Hepatic stellate cell (primary cell): ENCODE measurements at places on chromosomes 1 and 21.

DNA sequence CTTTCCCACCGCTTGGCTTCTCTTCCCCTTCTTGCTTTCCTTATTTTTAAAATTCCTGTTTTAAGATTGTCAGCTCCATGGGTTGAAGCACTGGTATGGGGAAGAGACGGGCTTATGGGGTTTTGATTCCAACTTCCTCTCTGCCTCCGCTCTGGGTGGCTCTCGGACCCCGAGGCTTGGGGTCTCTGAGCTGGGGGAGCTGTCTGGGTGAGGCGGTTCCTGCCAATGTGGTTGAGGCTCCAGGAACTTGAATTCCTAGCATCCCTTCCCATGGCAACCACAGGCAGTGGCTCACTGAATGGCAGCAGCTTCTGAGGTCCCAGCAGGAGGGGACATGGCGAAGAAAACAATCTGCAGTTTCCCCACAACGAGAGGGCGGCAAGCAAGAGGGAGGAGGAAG, 83.1 kb upstream of the C1orf174 start:
- no peak for DNase-seq

- DNase-seq: no peak
Measured at GRCh38 chr1:68165665-68166064, 66.7 kb downstream of the WLS start.

GRCh38 chr1:198867182-198867581, 228.3 kb downstream of the PTPRC start:
- DNase-seq: no peak

- DNase-seq: no peak
Measured at GRCh38 chr1:48693674-48694320, 82.9 kb downstream of the BEND5 start.

DNA sequence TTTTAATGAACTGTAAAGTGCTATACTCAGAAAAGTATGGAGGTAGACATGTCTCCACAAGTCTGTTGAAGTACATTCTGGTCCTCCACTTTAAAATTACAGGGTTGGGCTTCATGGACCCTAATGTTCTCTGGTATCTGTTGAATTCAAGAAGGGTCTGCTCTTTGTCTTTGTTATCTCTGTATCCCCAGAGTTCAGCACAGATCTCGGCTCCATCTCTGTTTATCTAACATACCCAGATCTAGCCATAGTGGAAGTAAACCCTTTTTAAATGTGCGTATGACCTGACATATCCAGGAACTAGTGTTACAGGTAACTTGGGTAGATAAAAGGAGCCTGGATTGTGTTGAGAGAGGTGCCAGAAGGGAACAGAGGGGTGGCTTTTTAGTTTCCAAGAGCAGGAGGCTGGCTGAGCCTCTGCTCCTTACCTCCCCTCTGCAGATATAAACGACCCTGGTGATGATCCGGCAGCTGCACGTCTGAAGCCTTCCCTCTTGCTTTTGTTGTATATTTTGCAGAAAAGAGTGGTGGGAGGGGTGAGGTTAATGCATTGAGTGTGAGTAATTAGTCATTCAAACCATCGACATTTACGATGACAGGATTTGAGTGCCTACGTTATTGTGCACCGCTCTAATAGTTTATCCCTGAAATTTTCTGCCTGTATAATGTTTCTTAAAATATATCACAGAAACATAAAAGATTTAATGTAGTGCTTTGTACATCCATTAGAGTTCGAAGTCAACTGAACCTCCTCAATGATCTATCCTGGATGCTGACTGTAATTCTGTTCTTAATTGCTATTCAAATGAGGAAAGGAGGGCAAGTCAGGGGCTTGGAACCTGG, 30.8 kb downstream of the ELAVL4 start:
- DNase-seq: no peak

- DNase-seq: peak; percentile 28
Measured at GRCh38 chr1:153490272-153491051, 30.0 kb upstream of the S100A7 start.

DNA sequence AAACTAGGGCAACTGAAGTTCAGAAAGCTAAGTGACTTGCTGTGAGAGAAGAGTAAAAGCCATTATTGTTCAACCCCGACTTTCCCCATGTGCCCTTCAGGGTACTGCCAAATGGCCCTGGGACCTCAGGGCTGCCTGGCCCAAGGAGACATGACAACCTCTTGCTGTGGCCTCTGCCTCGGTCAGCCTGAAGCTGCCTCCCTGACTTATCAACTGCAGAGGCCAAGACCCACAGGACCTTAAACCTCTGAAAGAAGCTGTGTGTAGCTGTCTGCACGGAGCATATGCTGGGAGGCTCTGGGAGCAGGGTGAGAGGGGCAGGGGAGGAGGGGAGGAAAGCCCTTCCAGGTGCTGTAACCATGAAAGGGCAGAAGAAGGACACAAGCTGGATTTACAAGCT, 35.9 kb downstream of the HMGB4 start:
- no peak for DNase-seq

DNA sequence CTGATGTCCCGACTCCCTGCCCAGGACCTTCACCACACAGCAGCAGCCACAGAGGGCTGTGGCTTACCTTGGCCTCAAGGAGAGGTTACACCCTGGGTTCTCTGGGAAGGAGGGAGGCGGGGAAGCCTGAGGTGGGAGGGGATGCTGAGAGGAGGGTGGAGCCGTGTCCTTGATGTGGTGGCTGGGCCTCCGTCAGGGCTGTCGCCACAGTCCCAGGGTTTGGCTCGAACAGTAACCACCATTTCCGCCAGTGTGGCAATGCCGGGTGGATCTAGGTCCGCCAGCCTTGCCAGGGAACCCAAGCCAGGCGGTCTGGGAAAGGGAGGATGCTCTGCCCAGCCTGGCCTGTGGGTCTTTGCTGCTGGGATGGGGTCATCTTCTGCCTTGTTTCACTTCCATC, 18.4 kb upstream of the CDCA8 start:
- DNase-seq: no peak

- DNase-seq: no peak
Measured at GRCh38 chr1:5967351-5968160, 24.7 kb downstream of the NPHP4 start.

DNA sequence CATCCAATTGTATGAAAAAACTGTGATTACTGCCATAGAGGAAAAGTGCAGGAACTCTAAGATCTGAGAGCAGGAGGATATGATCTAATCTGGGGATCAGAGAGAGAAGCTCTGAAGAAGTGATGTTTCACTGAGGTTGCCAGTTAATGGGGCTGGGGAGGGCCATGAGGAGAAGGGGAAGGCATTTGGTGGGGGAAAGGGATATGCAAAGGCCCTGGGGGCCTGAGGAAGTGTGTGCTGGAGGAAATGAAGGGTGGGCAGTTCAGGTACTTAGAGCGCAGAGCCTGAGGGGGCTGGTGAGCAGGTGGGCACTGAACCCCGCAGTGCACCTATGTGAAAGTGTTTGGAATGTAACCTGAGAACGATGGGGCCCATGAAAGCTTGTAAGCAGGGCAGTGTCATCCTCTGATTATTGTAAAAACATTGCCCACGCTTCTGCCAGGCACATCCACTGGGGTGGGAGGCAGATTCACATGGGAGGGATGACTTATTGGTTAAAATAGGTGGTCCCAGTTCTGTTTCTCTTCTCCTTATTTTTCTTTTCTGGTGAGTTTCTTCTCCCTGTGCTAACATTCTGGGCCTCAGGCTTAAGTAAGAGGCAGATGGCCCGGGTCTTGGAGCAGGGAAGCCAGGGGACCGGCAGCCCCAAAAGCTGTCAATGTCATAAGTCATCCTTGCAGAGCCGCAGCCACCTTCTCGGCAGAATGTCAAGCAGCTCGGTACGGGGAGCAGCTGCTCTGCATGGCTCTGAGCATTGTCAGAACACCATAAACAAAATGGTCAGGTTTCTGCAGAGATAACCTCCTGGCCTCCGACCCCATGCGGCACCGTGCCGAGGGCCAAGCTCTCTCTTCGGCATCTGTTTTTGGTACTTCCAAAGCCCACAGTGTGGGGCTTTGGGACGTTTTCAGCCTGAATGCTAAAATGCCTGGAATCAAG, 492.0 kb upstream of the VAMP3 start:
- no peak for DNase-seq

GRCh38 chr1:70355920-70356319, 1.4 kb upstream of the ANKRD13C start:
- DNase-seq: no peak
